ENCODE measurements at places on chromosomes 3 and 15.
A peak's percentile ranks its signal among the peaks of the same experiment; 100 is the strongest.

GRCh38 chr15:66909381-66909890 lies 156.0 kb upstream of the SMAD3 start:
- no peak for DNase-seq

DNA sequence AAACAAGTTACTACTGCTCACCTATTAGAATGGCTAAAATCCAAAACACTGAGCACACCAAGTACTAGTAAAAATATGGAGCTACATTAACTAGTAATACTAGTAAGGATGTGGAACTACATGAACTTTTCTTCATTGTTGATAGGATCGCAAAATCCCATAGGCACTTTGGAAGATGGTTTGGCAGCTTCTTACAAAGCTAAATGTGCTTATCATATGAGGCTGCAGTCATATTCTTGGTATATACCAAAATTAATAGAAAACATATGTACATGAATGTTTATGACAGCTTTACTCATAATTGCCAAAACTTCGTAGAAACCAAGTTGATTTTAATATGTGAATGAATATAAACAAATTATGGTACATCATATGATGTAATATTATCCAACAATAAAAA lies 366.8 kb upstream of the KCNMB2 start:
- DNase-seq, result no peak

- DNase-seq, result no peak
Observed at GRCh38 chr3:12229896-12230295, 59.0 kb upstream of the PPARG start.

- DNase-seq, result no peak
Observed at GRCh38 chr3:50639055-50639494, 22.1 kb downstream of the MAPKAPK3 start.

- no peak for DNase-seq
Observed at GRCh38 chr3:81080608-81081007, 680.8 kb downstream of the GBE1 start.

- DNase-seq, result peak; percentile 76
Observed at GRCh38 chr15:50145451-50145872, 26.4 kb upstream of the ATP8B4 start.

GRCh38 chr3:11632966-11633365 lies 10.7 kb downstream of the VGLL4 start:
- no peak for DNase-seq

DNA sequence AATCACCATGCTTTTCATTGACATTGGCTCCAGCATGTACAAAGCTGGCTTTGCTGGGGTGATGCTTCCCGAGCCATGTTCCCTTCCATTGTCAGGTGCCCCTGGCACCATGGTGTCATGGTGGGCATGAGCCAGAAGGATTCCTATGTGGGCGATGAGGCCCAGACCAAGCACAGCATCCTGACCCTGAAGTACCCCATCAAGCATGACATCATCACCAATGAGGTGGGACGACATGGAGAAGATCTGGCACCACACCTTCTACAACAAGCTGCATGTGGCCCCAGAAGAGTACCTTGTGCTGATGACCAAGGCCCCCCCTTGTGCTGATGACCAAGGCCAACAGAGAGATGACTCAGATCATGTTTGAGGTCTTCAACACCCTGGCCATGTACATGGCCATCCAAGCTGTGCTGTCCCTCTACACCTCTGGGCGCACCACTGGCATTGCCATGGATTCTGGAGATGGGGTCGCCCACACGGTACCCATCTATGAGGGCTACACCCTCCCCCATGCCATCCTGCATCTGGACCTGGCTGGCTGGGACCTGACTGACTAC lies 17.6 kb upstream of the RBP2 start:
- no peak for DNase-seq

GRCh38 chr3:183449391-183449790 lies 21.0 kb upstream of the MCF2L2 start:
- DNase-seq, result no peak

GRCh38 chr15:56124391-56124790 lies 119.3 kb downstream of the RFX7 start:
- DNase-seq, result no peak

- no peak for DNase-seq
Observed at GRCh38 chr15:43096411-43096810, 9.4 kb downstream of the UBR1 start.

DNA sequence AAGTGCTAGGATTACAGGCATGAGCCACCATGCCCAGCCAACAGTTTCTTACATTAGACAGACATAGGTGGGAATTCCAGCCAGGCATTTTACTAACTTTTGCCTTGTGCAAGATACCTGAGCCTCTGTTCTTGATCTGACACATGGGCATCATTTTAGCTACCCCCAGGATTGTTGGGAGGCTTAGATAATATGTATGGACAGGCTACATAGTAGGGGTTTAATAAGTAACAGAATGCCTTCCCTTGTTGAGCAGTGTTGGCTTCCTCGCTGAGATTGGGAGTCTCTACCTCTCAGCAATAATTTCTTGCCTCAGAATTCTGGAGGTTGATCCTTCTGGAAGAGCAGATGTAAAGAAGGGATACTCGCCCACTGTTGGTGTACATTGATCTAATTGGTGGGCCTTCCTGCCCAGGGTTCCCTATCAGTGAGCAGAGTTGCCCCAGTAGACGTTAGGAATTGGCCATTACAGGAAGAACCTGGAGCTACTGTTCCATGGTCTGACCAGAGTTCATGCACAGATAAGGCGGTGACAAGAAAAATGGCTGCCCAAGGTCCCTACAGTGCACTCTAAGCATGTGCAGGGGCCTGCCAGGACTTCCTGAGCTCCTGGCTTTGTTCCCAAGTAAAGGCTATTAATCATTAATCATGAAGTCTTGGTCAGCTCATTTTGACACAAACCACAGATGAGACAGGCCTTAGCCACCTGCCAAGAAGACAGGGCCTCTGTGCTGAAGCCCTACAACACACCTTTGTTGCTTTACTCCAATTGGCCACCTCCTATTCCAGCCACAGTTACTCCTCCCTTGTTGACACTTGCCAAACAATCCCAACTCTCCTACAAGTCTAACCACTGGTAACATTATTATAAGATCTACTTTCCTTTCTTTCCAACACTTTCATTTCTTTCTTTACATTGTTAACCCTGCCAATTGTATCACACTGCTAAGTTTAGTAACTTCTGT lies 5.0 kb upstream of the IL17RE start:
- no peak for DNase-seq

DNA sequence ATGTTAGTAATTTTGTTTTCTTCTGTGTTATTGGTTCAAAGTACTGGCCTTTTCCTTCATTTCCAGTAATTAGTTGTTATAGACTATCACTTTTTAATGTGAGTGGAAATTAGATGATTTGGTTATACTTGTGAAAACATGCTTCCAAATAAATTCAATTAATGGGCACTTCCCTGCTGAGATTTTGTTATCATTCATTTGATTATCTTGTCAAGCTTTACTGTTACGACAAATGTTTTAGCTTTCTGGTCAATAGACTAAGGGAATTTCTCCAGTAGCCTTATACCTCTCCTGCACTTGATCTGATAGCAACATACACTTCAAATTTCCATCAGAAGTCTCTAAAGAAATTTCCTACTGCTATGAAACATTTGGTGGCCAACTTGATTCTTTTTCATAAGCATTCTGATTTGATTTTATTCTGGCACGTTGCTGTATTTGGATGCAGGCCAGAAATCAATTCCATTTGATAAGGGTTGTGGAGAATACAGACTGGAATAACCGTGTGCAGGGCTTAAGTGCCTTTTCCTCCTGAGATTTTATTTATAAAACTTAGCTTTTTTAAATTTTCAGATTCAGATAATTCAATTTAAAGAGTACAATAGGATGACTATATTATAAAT lies 573.8 kb upstream of the NAALADL2 start:
- no peak for DNase-seq

DNA sequence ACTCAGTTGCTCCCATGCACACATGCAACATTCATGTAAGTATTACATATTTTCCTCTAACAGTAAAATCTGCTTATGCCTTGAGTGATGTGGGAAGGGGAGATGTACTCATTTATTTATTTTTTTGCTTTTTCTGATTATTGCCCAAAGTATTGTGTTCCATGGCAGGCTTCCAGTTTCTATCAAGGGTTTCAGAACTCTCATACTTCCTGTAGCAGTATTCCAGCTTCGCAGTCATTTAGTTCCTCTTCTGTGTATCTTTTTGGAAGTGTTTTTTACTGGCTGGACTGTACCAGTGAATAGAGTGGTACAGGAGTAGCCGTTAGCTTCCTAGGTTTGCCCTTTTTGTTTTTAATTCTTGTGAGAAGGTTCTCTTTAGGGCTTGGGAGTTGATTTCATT lies 26.9 kb downstream of the RAB11A start:
- no peak for DNase-seq

DNA sequence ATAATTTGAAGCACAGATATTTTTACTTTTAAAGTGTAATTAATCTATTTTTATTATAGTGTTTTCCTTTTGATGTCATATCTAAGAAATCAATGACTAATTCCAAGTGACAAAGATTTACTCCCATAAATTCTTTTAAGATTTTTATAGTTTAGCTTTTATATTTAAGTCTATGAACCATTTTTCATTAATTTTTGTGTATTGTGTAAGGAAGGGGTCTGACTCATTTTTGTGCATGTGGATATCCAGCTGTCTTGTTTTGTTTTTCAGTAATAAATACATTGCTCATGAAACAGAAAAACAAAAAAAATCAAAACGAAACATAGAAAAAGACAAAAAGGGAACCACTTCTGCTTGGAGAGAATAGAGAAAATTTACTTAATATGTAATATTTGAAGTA lies 145.1 kb downstream of the EPHA6 start:
- no peak for DNase-seq

DNA sequence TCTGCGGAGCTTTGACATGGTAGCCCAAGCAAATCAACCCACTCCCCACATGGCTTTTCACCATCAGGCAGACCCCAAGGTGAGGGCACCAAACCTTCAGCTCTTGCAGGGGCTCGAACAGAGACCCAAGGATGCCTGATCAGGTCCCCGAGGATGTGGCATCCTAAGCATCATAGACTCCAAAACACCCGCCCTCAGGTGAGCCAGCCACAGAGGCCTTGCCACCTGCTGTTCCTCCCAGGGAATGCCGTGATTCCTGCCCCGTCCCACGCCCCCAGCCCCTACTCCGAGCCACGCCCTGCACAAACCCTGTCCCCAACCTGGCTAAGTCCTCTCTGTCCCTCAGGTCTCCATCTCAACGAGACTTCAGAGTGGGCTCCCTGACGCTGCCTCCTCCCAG lies 34.7 kb upstream of the SLC41A3 start:
- no peak for DNase-seq

GRCh38 chr15:93036951-93037819 lies 51.8 kb downstream of the RGMA start:
- DNase-seq, result no peak

GRCh38 chr3:2375376-2375775 lies 276.7 kb downstream of the CNTN4 start:
- no peak for DNase-seq

GRCh38 chr15:81008312-81008711 lies 7.6 kb downstream of the TLNRD1 start:
- DNase-seq, result no peak

- DNase-seq, result no peak
Observed at GRCh38 chr3:197181741-197182140, 116.7 kb downstream of the DLG1 start.

- no peak for DNase-seq
Observed at GRCh38 chr15:79282371-79283251, at the start of gene ANKRD34C. ANKRD34C (plus strand) TSS chr15:79282722; CDS start chr15:79293285, 10,563 bp downstream.

GRCh38 chr3:178434206-178434805 lies 101.9 kb upstream of the KCNMB2 start:
- DNase-seq, result peak; percentile 16

DNA sequence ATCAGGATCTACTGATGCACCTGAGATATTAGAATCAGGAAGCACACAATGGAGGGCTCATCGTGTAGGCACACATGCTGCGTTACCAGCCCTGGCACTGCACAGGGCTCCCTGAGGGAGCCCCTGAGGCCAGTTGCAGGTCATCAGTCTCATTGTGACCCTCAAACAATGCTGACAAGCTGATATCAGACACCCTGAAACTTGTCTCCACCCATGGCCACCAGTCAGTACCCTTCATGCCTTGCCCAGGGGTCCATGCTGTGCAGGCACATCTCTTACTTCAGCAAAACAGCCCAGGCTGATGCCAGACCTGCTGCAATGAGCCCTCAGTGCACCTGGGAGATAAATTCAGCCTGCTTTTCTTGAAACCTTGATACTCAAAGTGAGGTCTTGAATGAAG lies 59.5 kb upstream of the SLC6A11 start:
- no peak for DNase-seq

DNA sequence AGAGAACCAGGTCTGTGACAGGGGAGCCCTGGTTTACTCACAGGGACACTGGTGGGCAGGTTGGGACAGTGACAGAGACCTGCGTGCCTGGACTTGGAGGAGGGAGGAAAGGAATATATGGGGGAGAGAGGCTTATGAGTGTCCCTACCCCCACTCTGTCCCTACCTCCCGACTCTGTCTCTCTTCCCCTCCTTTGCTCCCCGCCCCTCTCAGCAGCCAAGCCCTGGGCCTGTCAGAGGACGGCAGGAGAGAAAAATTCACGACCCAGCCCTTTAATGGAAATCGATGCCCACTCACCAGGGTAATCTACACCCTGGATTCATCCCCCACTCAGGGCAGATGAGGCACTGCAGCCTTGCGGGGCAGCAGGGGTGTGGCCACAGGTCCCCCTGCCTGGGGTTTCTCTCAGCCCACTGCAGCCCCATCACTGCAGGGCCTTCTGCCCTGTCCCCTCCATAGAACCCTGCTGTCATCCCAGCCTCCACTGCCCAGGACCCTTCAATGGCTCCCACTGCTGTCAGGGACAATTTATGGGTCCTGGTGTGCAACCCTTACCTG lies 135.9 kb upstream of the LINGO1 start:
- DNase-seq, result no peak

DNA sequence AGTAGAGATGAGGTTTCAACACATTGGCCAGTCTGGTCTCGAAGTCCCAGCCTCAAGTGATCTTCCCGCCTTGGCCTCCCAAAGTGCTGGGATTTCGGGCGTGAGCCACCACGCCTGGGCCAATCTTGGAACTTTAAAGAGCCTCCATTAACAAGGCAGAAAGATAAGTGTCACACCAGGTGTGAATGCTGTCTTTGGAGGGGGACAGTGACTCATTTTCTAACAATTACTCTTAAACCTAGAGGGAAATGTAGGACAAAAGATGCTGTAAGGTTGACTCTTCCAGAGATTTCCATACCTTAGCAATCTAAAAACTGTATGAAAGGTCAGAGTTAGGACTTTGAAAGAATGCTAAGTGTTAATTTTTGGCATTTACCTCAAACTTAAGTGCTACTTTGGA lies 84.9 kb downstream of the FNDC3B start:
- no peak for DNase-seq

DNA sequence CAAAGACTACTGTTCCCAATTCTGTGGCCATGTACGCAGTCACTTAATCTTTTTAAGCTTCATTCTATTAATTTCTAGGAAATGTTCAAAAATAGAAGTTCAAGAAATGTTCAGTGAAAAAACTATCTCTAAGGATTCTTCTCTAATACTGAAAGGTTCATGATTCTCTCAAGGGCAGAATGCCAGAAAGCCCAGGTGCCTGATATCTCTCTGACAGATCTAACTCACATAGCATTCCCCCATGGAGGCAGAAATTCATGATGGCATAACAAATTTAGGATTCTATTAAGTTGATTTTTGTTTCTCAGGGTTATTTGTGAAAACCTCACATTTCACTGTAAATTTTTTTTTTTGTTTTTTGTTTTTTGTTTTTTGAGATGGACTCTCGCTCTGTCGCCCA lies 17.5 kb downstream of the CHRM5 start:
- DNase-seq, result no peak

- DNase-seq, result no peak
Observed at GRCh38 chr3:71400986-71401451, 182.5 kb downstream of the FOXP1 start.

GRCh38 chr15:42012241-42012640 lies 8.6 kb downstream of the PLA2G4E start:
- DNase-seq, result no peak

- DNase-seq, result no peak
Observed at GRCh38 chr3:196788528-196788927, 48.9 kb downstream of the PAK2 start.
